Colonic mucosa (tissue), 4 donors: ENCODE measurements at places on chromosomes 2 and 18. TPM values are rescaled to one million over a fixed set of nuclear protein-coding genes. Genes with fewer than 3 reads are reported as not detected.

DNA sequence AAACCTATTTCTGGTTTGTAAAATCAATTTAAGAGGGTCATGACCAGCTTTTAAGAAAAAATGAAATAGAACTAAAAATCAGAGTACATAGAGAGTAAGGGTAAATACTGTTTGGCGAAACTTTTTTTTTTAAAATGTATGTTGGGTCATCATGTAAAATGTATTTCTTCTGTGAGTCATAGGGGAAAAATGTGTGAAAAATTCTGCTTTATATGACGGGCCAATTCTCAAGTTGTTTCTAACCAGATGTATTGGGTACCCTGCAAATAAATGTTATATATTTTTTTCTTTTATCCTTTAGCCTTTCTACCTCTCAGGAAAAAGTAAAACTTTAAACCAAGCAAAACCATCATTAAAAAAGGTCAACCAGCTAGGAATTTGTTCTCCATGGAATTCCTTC lies 13.9 kb downstream of the AFTPH start:
- DNase-seq: no peak
- H3K27ac ChIP-seq: no peak overlapping the region
- H3K36me3 ChIP-seq: no peaks in the 10 kb centered on the region
- no peak overlapping the region for H3K4me3 ChIP-seq
- no peaks in the 10 kb centered on the region for H3K27me3 ChIP-seq

DNA sequence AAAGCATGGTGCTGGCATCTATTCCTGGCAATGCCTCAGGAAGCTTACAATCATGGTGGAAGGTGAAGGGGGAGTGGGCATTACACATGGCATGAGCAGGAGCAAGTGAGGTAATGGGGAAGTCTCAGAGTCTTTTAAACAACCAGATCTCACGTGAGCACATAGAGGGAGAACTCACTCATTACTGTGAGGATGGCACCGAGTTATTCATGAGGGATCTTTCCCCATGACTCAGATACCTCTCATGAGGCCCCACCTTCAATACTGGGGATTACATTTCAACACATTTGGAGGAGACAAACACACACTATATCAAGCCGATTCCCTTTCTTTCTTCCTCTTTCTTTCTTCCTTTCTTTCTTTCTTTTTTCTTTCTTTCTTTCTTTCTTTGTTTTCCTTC lies 47.9 kb upstream of the FANCL start:
- H3K4me1 ChIP-seq: no peaks in the 10 kb centered on the region
- no peaks in the 10 kb centered on the region for H3K36me3 ChIP-seq
- no peaks in the 10 kb centered on the region for H3K27me3 ChIP-seq
- H3K4me3 ChIP-seq: no peak overlapping the region
- H3K27ac ChIP-seq: no peak overlapping the region

DNA sequence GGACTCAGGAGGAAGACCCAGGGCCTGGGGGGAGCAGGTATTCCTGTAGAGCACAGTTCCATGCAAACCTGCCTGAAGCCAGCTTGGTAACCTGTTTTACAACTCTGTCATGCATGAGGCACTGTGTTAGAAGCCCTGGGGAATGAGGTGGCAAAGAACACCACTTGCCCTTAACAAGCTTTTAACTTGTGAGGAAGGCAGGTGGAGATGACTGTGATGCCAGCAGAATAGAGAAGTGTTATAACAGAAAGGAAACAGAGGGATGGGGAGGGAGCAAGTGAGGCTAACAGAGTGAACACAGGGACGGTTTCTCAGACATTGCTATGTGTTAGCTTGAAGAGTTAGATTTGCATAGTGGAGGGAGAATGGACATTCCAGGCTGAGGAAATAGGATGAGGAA lies 11.5 kb upstream of the IL1A start:
- H3K36me3 ChIP-seq: no peaks in the 10 kb centered on the region
- no peak overlapping the region for H3K27ac ChIP-seq
- H3K4me3 ChIP-seq: no peak overlapping the region
- no peaks in the 10 kb centered on the region for H3K27me3 ChIP-seq

DNA sequence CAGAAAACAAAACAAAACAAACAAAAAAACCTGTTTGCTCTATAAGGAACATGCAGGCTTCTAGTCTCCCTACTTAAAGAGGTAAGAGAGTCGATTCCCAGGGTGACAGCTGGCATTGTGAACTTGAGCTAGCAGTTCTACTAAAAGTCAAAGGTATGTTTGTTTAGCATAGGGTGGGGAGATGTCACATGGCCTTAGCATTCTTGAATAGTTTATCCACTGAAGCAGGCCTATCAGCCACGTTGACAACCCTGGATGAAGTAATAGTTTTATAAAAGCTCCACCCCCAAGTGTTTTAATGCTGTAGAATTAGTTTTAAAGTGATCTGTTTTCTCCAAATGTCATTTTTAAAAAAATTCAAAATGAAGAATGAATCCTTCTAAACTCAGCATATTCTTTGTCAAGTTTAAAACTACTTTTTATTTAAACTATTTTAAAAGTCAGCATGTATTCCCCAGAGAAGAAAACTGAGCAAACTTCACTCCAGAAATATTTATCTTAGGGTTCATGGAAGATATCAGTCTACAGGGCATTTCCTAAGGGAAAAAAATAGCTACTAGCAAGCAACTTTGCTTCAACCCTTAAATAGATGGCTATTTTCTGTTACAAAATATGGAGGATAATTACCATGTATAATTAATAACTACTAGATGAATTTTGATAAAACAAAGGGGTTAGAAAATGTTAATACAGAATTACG lies 1.7 kb downstream of the MYOM1 start:
- DNase-seq: peak; percentile 80
- H3K27ac ChIP-seq: peak overlapping the region; percentile 76
- no peak overlapping the region for H3K4me3 ChIP-seq

DNA sequence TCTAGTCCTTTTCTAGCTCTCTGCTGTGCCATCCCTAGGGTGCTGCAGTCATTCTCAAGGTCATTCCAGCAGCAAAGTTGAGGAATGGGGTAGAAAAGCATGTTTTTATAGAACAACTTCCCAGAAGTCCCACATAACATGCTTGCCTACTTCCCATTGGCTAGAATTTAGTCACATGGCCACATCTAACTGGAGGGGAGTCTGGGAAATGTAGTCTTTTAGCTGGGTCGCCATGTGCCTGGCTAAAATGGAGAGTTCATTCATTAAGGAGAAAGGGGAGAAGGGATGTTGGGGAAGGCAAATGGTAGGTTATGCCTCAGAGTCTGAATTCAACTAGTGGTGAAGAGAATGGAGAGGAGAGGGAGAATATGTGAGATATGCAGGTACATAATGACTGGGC lies 85.7 kb downstream of the SLC4A3 start:
- H3K4me1 ChIP-seq: no peaks in the 10 kb centered on the region
- no peaks in the 10 kb centered on the region for H3K27me3 ChIP-seq
- no peak overlapping the region for H3K4me3 ChIP-seq
- H3K36me3 ChIP-seq: no peaks in the 10 kb centered on the region
- no peak for DNase-seq

- DNase-seq: no peak
- peak overlapping the region; percentile 53 for H3K27ac ChIP-seq
- H3K36me3 ChIP-seq: no peaks in the 10 kb centered on the region
- H3K4me1 ChIP-seq: peaks cover 3% of the 10 kb centered on the region
These were observed 776 bp downstream of the EMILIN2 start for GRCh38 chr18:2847317-2848246.

GRCh38 chr2:202690321-202690900 lies 55.6 kb downstream of the FAM117B start:
- no peaks in the 10 kb centered on the region for H3K36me3 ChIP-seq
- no peak overlapping the region for H3K27ac ChIP-seq
- no peaks in the 10 kb centered on the region for H3K4me1 ChIP-seq
- no peaks in the 10 kb centered on the region for H3K27me3 ChIP-seq

DNA sequence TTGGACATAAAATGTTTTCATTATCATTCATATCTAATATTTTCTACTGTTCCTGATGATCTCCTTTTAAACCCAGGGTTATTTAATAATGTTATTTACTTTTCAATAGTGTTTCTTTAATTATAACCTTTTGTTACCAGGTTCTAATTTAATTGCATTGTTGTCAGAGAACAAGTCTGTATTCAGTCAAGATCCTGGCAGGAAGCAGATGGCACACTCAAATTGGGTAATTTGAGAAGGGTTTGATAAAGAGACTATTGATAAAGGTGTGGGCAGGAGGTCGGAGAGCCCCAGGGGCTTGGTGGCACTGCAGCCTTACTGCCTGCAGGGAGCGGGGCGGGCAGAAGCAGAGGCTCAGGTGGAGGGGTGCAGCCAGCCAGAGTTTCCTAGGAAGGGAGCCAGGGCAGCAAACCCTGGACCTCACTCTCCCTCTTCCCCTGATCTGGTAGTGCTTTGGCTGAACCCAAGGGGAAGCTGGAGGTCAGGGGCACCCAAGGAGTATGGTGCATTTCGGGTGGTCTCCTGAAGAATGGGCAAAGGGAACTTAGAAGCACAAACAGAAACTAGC lies 2.3 kb upstream of the KIF1A start:
- peaks cover 59% of the 10 kb centered on the region for H3K27me3 ChIP-seq
- H3K36me3 ChIP-seq: no peaks in the 10 kb centered on the region
- no peak overlapping the region for H3K4me3 ChIP-seq
- H3K27ac ChIP-seq: no peak overlapping the region
- DNase-seq: no peak

DNA sequence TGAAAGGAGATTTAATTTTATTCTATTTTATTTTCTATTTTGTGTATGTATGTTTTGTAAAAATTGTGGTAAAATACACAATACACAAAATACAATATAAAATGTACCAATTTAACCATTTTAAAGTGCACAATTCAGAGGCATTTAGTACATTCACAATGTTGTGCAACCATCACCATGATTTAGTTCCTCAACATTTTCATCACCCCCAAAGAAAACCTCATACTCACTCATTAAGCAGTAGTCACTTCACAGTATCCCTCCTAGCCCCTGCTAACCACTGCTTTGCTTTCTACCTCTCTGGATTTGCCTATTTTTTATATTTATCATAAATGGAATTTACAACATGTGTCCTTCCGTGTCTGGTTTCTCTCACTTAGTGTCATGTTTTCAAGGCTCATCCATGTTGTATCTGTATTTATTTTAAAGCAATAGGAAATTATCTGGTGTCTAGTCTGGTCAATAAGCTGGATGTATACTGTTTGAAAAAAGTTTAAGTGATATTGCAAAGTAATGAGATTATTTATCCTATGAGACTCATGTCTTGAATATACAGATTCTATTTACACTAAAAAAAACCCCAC lies 77.9 kb upstream of the GLS start:
- no peak for DNase-seq
- no peak overlapping the region for H3K27ac ChIP-seq
- H3K27me3 ChIP-seq: no peaks in the 10 kb centered on the region

GRCh38 chr2:42906111-42906556 lies 113.8 kb upstream of the HAAO start:
- H3K27ac ChIP-seq: peak overlapping the region; percentile 69
- no peak for DNase-seq
- H3K27me3 ChIP-seq: no peaks in the 10 kb centered on the region
- no peak overlapping the region for H3K4me3 ChIP-seq
- no peaks in the 10 kb centered on the region for H3K36me3 ChIP-seq
- H3K4me1 ChIP-seq: peaks cover 9% of the 10 kb centered on the region

- no peaks in the 10 kb centered on the region for H3K27me3 ChIP-seq
- no peak overlapping the region for H3K4me3 ChIP-seq
- no peaks in the 10 kb centered on the region for H3K36me3 ChIP-seq
- H3K27ac ChIP-seq: no peak overlapping the region
- H3K4me1 ChIP-seq: no peaks in the 10 kb centered on the region
These were observed 77.6 kb downstream of the ASB1 start for GRCh38 chr2:238504181-238504931.

DNA sequence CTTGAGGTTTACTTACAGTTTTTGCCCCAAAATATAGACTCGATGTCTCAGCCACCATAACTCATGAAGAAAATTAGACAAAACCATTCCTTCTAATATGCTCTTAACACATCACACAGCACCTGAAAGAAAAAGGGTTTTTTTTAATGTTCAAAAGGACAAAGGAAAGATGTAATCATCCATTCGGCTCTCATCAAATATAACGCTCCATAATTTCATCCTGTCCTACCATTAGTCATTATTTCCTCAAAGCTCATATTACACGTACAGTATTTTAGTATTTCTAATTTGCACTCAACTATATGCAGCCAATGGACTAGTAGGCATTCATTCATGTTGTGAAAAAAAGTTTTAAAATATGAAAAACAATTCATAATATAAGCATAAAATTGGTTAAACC lies 24.8 kb downstream of the ESCO1 start:
- H3K4me3 ChIP-seq: no peak overlapping the region
- H3K27ac ChIP-seq: no peak overlapping the region
- no peak for DNase-seq
- no peaks in the 10 kb centered on the region for H3K4me1 ChIP-seq
- H3K27me3 ChIP-seq: no peaks in the 10 kb centered on the region
- H3K36me3 ChIP-seq: no peaks in the 10 kb centered on the region

GRCh38 chr2:27441958-27442919 lies at the start of gene KRTCAP3:
KRTCAP3 (plus strand) TSS chr2:27442381; CDS start chr2:27442413, 32 bp downstream.
- H3K4me1 ChIP-seq: no peaks in the 10 kb centered on the region
- peak within 1 kb of the TSS; percentile 73 for H3K27ac ChIP-seq
- H3K27me3 ChIP-seq: no peaks in the 10 kb centered on the region
- peak; percentile 84 for DNase-seq

DNA sequence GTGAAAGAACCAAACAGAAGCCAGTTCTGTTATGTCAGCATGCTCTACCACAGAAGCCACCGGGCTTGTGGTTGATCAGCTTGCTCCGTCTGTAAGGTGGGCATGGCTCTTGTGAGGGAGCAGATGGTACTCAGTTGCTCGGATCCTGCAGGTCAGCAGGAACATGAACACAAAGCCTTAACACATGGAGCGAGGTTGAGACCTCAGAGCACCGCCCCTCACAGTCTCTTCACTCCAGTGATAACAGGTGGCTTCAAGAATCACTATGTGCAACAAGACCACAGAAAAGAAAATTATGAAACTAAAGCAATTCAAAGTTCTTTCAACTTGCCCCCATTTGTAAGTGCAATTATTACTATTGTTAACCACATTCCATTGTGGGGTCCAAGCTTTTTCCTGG lies 72.1 kb downstream of the OSBPL6 start:
- no peak overlapping the region for H3K27ac ChIP-seq
- no peaks in the 10 kb centered on the region for H3K27me3 ChIP-seq
- no peaks in the 10 kb centered on the region for H3K36me3 ChIP-seq
- no peak overlapping the region for H3K4me3 ChIP-seq

The AQP12A gene
- total RNA-seq: 20.5 TPM

The CGREF1 gene
- total RNA-seq: 3.1 TPM

The SCN9A gene
- total RNA-seq: 6.4 TPM

The GPAT2 gene
- 2.4 TPM for total RNA-seq

The ANKAR gene
- 6.7 TPM for total RNA-seq

The ZNF514 gene
- total RNA-seq: 12.8 TPM

The ACTG2 gene
- total RNA-seq: 1,198 TPM

The SLC16A14 gene
- total RNA-seq: 7.9 TPM

The ZC3H6 gene
- total RNA-seq: 3.6 TPM

The CPO gene
- not detected for total RNA-seq
